ENCODE measurements at places on chromosomes 5 and 9.

GRCh38 chr5:24906689-24907088 lies 261.9 kb upstream of the CDH10 start:
- no peak for DNase-seq

GRCh38 chr5:112293587-112293986 lies 125.5 kb downstream of the EPB41L4A start:
- DNase-seq: no peak

GRCh38 chr5:55680353-55680752 lies 31.8 kb downstream of the SLC38A9 start:
- DNase-seq: no peak

DNA sequence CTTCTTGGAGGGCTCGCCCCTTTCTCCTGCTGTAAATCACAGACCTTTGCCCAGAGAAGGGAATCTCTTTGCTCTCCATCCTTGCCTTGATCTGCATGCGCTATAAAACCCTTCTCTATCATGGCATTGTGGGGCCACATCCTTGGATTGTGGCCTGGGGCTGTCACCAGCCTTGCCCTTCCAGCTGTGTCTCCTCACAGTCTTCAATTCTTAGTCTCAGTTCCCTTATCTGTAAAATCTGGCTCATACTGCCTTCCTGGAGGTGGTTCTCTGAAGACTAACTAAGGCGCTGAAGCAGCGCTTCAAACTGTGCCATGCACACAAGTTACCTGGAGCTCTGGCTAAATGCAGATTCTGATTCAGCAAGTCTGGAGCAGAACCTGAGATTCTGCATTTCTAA lies 53.4 kb upstream of the RARS1 start:
- no peak for DNase-seq

- no peak for DNase-seq
These were observed 227.3 kb downstream of the LURAP1L start for GRCh38 chr9:13001989-13002580.

GRCh38 chr5:125117566-125117965 lies 371.1 kb upstream of the ZNF608 start:
- no peak for DNase-seq

- DNase-seq: no peak
These were observed 237.4 kb downstream of the NR2F1-AS1 start for GRCh38 chr5:93343570-93343969.

DNA sequence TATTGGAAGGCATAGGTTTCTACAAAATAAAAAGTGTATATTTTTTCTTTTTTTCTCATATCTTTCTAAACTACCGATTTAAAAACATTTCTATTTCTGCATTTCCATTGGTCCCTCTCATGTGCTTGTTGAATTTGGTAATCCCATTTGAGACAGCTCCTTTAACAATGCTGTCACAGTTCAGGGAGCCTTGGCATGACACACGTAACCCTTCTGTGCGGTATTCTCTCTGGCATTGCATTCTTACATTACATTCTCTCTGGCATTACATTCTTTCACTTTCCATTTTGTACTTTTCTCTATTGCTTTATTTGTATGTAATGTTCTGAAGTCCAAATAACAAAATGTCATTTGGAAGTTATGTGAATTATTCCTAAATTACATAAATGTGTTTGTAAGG lies 150.7 kb upstream of the RASGRF2 start:
- DNase-seq: no peak

- no peak for DNase-seq
These were observed 100.6 kb downstream of the ICE1 start for GRCh38 chr5:5523066-5523505.

DNA sequence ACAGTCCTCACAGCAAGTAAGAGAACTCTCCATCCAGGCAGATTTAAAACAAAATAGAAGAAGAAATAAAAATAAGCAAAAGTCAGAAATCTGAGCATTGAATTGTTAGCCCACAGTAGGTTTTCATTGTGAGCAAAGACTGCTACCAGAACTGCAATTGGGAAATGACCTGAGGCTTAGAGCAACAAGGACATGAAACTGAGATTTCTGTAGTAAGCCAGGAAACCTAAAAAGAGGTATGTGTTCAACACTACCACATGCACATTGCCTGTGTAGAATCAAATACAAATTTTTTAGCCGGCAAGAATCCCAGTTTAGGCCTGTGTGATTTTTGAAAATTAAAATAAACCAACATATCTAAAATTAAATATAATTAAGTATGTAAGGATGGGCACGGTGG lies 928.4 kb upstream of the WWC1 start:
- no peak for DNase-seq

- no peak for DNase-seq
These were observed 554.8 kb upstream of the SGCD start for GRCh38 chr5:155772009-155772662.

DNA sequence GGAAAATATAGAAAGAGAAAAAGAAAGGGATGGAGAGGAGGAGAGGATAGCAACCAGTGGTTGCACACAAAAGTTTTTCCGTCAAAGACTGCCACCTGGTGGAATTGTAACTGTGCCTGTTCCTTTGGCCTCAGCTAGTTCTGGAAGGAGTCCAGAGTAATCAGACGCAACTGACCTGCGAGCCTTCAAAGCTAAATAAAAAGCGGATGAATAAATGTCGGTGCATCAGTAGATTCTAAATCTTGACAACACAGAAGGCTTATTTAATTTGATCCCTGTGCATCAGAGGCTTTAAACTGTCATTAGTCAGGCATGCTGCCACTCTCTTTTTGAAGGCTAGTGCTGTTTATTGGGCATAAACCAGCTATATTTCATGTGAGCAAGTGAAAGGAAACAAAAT lies 132.9 kb upstream of the ACO1 start:
- no peak for DNase-seq

DNA sequence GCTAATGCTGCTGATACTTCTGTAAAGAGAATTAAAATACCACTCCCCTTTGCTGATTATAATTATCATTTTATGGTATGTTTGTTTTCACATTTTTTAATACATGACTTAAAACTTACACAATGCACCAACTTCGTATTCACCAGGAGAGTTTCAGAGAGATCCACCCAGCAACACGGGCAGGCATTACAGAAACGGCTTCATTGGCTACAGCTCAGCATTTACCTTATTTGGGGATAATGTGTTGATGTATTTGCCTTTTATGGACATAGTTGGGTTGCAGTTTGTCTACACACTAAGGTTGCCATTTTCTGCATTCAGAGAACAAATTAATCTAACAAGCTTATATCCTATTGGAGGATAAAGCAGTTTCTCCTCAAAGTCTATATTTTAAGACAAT lies 423.6 kb downstream of the PRDM9 start:
- no peak for DNase-seq

DNA sequence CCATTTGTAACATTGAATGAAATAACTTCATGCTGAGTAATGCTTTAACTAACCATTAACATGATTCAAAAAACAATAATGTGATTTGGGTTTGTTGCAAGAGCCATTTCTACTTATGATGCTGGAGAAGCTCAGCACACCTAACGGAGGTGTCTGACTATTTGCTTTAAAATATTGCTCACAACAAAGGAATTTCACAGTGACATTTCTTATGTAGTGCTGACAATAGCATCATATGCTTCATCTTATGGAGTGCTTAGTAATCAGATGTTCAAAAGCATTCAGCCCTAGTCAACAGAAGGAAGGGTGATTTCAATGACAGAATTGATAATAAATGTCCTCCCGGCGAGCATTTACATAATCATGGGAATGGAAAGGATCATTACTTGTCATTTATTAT lies 1003.3 kb upstream of the COX7C start:
- DNase-seq: no peak

GRCh38 chr5:115069087-115069968 lies 100.4 kb downstream of the TRIM36 start:
- no peak for DNase-seq

GRCh38 chr5:22708770-22709328 lies 144.3 kb downstream of the CDH12 start:
- no peak for DNase-seq

DNA sequence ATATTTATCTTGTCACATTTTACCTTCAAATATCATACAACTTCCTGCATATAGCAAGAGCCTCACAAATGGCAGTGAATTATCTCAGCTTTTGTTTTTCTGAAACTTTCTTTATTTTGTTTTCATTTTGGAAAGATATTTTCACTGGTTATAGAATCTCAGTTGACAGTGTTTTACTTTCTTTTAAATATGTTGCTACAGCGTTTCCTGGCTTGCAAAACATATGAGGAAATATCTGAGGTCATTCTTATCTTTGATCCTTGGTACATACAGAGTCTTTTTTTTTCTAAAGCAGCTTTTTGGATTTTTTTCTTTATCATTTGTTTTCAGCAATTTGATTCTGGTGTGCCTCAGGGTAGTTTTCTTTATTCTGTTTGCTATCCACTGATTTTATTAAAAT lies 77.6 kb upstream of the CEP78 start:
- no peak for DNase-seq

DNA sequence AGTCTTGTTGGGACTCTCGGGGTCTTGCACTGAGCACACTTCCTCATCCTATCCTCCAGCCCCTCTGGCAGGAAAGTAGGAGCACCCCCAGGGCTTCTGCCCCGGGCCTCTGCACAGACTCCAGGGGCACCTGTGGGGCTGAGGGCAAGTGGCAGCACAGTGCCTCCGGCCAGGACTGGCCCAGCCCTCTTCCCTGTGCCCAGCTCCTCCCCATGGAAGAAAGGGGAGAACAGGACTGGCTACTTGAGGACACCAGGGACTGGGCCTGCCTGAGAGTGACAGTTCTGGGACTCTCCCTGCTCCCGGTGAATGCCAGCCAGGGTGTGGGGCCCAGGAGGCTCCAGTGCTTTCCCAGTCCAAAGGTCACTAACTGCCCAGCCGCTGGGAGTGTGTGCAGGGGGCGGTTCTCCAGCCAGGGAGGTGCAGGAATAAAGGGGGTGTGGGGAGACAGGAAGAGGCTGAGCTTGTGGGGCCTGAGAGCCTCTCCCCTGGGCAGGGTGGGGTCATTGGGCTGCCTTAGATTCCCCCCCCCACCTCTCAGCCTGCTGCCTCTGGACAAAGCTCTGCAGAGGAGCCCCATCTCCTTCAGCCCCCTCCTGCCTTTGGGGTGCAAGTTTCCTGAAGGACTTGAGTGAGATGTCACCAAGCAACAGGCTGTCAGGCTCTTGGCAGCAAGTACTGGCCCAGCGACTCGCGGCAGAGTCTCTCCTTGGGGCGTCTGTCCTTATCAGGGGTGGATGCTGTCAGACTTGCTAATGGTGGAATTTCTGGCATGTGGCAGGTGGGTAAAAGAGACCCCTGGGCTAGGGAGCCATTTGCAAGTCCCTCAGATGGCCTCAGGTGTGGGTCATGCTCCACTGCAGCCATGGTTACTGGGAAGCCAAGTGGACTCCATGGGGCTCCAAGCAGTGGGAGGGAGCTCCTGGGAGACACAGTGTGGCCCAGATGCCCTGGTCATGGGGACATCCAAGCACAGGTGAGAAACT lies 19.1 kb upstream of the JADE2 start:
- DNase-seq: no peak

DNA sequence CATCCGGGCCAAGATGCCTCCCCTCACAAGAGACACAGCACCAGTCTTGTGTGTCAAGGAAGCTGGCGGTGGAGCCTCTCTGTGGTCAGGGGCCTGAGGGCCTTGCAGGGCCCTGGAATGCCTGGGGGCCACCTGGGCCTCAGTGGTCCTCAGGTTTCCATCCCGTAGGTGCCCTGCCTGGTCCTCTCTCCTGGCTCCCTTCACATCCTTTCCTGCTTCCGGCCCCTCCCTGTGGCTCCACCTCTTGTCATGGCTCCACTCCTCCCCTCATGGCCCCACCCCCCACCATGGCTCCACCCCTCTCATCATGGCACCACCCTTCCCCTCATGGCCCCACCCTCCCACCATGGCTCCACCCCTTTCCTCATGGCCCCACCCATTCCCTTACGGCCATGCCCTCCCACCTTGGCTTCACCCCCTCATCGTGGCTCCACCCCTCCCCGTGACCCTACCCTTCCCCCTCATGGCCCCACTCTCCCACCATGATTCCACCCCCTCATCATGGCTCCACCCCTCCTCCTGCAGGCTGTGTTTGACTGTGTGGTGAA lies 175.8 kb downstream of the CACNA1B start:
- no peak for DNase-seq

DNA sequence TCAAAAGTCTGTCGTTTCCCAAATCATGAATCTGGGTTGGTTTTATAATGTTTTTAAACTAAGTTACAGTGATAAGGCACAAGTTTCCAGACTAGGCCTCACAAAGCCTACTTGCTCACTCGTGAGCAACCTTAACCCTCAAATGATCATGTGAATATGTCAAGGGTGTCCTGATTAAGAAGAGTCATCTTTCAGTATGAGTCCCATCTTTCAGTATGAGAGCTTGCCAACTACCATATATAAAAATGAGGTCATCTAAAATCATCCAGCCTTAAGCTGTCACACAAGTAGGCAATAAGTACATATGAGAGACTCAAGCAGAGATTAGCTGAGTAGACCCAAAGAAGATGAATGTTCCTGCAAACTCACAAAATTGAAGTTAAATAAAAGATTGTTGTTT lies 668.4 kb upstream of the FAM174A start:
- DNase-seq: no peak

GRCh38 chr5:129930221-129930620 lies 26.0 kb downstream of the CHSY3 start:
- DNase-seq: no peak

DNA sequence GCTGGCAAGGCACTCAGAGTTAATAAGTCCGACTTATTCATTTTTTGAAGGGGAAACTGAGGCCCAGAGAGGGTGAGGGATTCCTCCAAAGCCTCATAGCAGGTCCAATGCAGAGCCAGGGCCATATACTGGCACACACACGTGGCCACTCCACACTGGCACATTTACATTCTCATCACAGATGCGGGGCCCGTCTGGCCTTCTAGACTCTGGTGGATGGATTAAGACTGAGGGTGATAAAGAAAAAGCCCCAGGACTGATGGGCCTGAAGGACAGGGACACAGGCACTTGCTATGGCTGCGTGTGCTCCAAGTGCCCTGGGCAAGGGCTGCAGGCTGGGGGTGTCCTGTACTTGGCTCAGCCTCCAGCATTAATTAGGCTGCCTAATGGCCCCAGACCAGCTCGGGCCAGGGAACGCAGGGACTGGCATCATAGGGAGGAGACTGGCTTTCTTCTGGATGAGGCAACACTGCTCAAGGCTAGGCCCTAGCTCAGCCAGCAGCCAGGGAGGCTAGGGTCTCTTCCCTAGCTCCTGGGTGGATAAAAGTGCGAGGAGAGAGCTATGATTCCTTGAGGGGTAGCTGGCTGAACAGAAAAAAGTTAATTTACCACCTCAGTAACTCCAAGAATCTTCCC lies 28.5 kb upstream of the CSF1R start:
- no peak for DNase-seq

GRCh38 chr5:180470966-180471582 lies 23.1 kb upstream of the CNOT6 start:
- peak; percentile 13 for DNase-seq

- DNase-seq: no peak
These were observed 507.8 kb upstream of the MPDZ start for GRCh38 chr9:13787234-13787833.

- DNase-seq: no peak
These were observed 548.8 kb downstream of the EFNA5 start for GRCh38 chr5:107121793-107122519.

DNA sequence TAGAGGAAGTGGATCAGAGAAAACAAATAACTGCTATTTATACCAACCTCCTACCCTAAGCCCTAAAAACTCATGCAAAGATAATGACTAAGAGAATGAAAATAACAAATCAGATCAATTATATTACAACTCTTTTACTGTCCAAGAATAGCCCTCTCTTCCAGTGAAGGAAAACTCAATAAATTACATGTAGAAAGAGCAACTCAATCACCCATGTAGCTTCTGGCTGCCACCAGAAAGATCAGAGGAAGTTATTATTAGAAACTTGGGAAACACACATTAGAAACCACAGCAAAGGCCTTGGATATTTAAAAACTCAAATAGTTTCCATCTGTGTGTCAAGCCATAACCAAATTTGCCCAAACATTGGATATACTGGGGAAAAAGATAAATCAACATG lies 134.0 kb upstream of the TARS1 start:
- no peak for DNase-seq
